ENCODE measurements at places on chromosomes 12 and 14.

DNA sequence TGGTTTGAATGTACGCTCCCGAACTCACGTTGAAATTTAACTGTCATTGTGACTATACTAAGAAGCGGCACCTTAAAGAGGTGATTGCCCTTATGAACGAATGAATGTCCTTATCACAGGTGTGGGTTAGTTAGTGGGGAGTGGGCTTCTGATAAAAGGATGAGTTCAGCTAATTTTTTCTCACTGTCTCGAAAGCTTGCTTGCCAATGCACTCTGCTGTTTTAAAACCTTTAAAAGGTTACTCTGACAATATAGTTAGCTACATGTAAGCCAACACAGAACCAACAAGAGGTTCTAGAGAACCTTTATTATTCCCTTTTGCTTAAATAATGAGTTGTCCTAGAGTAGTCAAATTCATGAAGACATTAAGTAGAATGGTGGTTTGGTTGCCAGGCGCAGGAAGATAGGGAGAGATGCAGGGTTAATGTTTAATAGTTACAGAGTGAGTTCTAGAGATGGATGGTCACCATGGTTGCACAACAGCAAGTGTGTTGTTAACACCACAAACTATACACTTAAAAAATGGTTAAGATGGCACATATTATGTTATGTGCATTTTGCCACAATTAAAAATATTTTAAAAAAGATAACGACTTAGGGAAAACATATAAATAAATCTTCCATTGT is 26.3 kb downstream of the RTN1 start:
- DNase-seq: no peak

DNA sequence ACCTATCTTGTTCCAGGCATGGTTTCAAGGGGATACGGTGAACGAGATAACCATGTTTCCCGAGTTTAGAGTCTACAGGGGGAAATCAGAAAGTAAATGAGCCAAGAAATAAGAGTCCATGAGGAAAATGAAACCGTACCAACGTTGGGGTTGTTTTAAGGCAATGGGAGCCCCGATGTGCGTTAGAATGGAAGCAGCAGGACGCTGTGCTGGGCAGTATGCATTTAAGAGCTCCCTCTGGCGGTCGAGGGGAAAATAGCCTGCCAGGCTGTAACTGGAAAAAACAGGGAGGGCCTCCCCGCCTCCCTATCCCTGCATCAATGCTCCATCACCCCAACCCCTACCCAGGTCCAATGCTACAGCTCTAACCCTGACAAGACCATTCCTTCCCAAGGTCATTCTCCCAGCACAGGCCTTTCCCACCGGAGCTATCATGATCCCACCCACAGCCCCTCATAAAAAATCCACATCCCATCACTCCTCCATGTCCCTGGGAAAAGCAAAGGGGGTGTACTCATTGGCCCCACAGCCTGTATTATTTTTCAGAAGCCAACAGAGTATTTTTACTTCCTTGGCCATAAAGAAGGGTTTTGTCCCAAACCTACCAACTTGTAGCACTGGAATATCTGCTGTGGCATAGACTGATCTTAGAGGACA is 226.3 kb upstream of the NOS1 start:
- peak; percentile 34 for DNase-seq

DNA sequence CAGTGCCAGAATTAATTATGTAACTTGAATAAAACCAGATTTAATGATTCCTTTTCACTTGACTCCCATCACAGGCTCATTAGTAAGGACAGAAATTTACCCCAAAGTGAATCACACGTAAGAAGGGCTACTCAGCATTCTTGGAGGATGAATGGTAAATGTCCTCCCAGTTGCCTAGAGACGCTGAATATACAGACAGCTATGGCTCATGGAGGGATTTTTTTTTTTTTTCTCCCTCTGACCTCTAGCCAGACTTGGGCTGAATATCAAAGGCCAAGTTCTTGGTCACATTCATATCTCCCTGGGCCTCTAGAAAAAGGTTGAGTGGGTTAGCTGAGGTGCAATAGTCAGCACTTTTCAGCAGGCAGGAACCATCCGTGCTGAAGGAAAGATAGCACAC is 77.5 kb downstream of the PHLDA1 start:
- DNase-seq: no peak

GRCh38 chr12:79275631-79276030 is 411.1 kb downstream of the SYT1 start:
- DNase-seq: no peak

DNA sequence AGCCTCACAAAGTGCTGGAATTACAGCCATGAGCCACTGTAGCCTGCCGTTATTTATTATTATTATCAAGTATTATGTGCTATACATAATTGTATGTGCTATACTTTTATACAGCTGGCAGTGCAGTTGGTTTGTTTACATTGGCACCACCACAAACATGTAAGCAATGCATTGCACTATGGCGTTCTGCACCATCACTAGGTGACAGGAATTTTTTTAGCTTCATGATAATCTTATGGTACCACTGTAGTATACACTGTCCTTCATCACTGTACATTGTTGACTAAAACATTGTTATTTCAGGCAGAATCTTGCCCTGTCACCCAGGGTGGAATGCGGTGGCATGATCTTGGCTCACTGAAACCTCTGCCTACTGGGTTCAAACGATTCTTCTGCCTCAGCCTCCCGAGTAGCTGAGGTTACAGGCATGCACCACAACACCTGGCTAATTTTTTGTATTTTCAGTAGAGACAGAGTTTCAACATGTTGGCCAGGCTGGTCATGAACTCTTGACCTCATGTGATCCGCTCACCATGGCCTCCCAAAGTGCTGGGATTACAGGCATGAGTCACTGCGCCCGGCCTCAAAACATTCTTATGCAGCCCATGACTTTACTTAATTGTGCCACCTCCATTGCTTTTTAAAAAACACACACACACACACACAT is 17.1 kb downstream of the MRPL42 start:
- DNase-seq: no peak

- no peak for DNase-seq
Measured at GRCh38 chr12:93378998-93379325, 1.2 kb downstream of the NUDT4 start.

- no peak for DNase-seq
Measured at GRCh38 chr12:107103097-107103496, 9.7 kb upstream of the CRY1 start.

DNA sequence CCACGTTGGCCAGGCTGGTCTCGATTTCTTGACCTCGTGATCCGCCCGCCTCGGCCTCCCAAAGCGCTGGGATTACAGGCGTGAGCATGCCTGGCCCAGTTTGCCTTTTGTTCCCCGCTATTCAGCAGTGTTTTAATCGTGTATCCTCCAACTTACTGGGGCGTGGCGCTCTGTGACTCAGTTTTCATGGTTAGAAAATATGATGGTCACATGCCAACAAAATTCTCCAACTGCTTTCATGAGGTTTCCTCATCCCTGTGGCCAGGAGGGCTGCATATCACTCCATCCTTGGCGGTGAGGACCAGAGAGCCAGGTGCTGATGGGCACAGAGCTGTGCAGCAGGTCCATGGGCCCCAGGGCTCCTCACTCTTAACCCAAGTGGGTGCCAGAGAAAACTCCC is 33.0 kb upstream of the PRMT8 start:
- no peak for DNase-seq

DNA sequence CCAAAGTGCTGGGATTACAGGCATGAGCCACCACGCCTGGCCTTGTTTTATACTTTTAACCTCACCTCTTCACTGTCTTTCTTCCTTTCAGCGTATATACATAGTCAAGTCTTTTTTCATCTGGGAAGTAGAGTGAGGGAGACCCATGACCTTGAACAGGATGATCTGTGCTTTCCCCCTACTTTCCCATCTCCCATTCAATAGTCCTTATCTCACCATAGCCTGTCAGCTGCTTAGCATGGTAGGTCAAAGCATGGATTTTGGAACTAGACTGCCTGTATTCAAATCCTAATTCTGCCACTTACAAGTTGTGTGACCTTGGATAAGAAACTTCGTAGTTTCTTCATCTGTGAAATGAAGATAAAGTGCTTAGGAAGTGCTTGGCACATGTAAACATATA is 96.4 kb upstream of the MON2 start:
- DNase-seq: no peak

- no peak for DNase-seq
Measured at GRCh38 chr12:110739894-110740293, 2.8 kb downstream of the PPP1CC start.

DNA sequence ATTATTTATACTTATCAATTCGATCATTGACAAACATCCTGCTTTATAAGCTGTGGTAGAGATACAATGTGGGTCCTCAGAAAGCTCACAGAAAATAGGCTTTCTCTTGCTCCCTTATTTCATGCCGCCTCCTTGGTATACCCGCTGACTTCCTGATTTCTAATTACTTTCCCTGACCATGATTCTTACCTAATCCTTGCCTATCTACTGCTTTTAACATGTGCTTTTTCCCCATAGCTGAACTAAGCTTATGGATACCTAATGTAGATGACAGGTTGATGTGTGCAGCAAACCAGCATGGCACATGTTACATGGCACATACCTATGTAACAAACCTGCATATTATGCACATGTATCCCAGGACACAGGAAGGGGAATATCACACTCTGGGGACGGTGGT is 65.1 kb downstream of the ITPR2 start:
- DNase-seq: no peak

- DNase-seq: no peak
Measured at GRCh38 chr14:99941211-99941610, 124.0 kb upstream of the EVL start.

DNA sequence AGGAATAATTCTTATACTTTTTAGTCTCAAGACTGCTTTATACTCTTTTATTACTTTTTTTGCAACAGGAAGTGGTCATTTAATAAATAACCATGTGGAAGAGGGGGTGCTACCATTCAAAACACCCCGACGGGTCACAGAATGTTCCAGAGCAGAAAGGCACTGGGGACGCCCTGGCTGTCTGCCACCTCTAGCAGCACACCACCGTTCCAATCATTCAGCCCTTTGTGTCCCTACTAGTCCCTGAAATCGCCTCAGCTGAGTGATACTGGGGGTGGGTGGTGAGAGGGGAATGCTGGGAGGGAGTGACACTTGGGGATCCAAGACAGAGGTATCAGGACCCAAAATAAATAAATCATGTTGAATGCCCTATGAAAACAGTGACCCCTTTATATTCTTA is 52.4 kb downstream of the MON2 start:
- no peak for DNase-seq

- no peak for DNase-seq
Measured at GRCh38 chr14:105409364-105409763, 10.3 kb upstream of the MTA1 start.

DNA sequence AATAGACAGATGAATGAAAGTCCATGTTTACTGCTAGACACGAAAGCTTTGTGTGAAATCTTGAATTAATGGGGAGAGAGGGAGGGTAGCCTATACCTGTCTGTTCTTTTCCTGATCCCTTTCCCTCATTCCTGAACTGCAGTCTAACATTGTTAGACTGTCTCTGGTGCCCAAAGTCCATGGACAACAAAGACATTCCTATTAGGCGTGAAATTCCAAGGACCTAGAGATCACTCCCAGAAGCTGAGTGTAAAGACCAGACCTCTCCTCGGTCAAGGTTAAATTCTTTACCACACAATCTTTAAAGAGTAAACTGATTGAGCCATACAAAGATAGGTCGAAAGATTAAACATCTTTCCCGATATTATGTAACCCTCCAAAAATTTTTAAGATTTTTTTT is 270.7 kb upstream of the GARIN2 start:
- DNase-seq: no peak

GRCh38 chr14:32480337-32480736 is 151.2 kb downstream of the AKAP6 start:
- no peak for DNase-seq

- no peak for DNase-seq
Measured at GRCh38 chr12:54933376-54933775, 51.2 kb downstream of the TESPA1 start.

- DNase-seq: no peak
Measured at GRCh38 chr12:42240131-42240750, 2.2 kb upstream of the YAF2 start.

Measured in mesothelial cell of epicardium (in vitro differentiated cells).